ENCODE measurements at places on chromosomes 6 and 20. TPM values are rescaled to one million over a fixed set of nuclear protein-coding genes. Genes with fewer than 3 reads are reported as not detected.
A peak's percentile ranks its signal among the peaks of the same experiment; 100 is the strongest.

DNA sequence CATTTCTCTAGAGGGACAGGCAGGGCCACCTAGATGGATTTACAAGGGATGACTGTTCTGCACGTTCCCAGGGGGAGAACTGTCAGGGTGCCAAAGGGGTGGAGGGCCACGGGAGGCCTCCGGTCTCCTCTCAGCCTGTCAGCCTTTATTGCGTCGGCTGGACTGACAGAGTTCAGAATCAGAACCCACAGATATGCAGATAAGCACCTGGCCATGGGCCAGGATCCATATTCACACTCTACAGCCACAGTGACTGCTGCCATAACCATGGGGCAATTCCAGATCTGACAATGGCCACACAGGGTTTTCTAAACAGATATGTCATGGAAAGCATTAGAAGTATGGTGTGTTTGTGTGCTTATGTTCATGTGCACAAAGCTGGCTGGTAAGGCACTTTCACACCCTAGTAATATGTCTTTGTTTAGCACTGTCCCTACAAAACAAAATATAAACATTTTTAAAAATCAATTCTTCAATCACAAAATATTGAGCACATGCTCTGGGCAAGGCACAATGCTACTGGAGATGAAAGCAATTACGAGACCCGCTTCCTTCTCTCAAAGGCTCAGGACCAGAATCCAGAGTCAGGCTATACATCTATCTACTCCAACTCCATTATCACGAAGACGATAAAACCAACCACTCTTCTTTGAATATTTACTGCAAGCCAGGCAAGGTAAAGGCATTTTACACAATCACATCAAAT, 29.1 kb downstream of the TRAM2 start:
- DNase-seq, result no peak

DNA sequence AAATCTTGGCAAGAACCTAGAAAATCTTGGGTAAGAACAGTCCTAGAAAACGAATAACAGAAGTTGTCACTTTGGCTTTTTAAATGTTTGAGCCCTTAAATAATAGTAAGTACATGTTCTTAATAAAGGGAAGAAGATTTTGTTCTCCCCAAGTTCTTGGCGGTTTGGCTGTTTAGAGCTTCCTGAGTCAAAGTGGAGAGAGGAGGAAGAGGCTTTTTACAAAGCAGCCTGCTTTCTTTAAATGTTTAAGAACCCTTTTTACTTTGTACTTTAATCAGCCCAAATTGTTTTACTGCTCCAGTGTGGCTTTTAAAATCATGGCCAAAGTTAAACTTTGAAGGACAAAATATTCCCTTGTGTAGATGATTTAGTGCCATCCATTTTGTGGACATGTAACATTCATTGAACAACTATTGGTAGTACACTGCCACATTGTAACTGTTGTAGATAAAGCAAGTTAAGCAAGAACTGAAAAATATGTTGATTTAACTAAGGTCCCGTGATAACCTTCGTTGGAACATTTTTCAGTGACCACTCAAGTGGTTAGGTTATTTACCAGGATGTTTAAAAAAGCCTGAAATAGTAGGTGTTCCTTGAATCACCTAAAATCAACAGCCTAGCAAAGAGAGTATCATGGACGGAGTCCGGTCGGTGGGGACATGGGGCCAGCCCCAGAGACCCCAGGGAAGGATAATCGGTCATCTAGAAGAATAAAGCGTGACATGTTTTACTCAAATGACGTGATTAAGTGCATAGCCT, 2.4 kb downstream of the AMD1 start:
- no peak for DNase-seq

Gene TENT5A
- 4.0 TPM for total RNA-seq

Gene AVP
- total RNA-seq, result not detected

DNA sequence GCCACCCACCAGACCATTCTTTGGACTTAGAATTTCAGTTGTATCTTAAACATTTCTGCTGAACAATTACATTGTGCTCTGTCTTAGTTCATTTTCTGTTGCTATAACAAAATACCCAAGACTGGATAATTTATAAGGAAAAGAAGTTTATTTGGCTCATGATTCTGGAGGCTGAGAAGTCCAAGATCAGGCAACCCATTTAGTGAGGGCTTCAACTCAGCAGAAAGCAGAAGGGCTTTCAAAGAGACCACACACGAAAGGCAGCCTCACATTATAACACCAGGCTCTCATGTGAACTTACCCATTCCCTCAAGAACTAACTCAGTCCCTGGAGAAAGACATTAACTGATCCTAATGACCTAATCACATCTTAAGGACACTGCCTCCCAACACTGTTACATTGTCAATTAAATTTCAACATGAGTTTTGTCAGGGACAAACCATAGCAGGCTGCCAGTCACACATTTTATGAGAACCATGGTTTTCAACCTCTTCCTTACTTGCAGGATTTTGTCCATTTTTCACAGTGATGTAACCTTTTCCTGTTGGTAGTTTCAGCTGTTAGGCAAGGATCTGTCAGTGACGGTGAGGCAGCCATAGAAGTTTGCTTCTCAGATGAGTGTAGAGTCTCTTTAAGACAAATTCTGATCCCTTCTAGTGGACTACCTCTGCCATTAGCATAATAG, 399.6 kb upstream of the SOX4 start:
- no peak for DNase-seq

- no peak for DNase-seq
Observed at GRCh38 chr20:2139736-2140135, 38.1 kb downstream of the STK35 start.

GRCh38 chr20:25271486-25272222, 23.8 kb downstream of the PYGB start:
- no peak for DNase-seq

DNA sequence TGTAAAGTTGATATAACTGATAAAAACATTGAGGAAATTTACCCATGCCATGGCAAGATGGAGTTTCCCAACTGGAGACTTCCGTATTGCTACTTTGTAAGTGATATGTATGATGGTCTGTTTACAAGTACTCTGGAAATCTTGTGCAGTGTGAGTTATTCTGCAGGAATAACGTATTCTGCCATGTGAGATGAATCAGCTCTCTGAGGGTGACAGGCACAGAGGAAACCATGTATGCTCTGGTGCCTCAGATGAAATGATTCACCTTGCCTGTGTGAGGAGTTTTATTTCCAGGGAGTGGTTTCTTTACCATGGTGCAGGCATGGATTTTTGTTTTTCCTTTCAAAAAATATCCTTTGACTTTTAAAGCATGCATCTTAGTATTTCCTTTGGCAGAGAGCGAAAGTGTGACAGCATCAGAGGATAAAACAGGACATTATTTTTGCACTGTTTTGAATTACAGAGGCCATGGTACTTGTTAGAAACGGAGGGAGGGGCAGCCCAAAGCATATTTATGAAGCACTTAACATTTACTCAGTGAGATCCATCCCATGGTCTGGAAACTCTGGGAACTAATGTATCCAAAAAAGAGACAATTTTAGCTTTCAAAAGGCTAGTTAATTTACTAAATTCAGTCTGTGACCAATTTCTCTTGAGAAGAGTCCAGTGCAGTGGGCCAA, 36.0 kb upstream of the MTRF1L start:
- peak; percentile 85 for DNase-seq

DNA sequence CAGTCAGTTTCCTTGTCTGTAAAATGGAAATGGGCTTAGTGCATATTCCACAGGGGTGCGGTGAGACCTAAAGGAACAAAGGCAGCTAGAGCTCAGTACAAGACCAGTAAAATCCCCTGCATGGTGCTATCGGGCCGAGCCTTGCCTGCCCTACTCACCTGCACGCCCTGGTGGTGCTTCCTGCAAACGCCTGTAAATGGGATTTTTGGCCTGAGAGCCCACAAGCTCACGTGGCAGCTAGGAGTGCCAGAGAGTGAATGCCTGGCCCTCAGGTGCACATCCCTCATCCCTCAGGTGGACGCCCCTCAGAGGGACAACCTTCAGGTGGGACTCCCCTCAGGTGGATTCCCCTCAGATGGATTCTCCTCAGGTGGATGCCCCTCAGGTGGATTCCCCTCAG, 48.0 kb upstream of the VSX1 start:
- no peak for DNase-seq

Gene ME1
- total RNA-seq, result 12.1 TPM

- no peak for DNase-seq
Observed at GRCh38 chr6:105880030-105880492, 206.1 kb upstream of the PRDM1 start.

- DNase-seq, result peak; percentile 65
Observed at GRCh38 chr6:18293076-18293904, 29.0 kb upstream of the DEK start.

Gene TDRD6
- total RNA-seq, result not detected

Gene KCNB1
- 0.02 TPM for total RNA-seq

GRCh38 chr6:24931296-24931695, 4.5 kb downstream of the RIPOR2 start:
- DNase-seq, result no peak

- no peak for DNase-seq
Observed at GRCh38 chr20:40641202-40641601, 47.8 kb downstream of the MAFB start.

Data from HT1080 (cell line).